Activated CD4-positive, alpha-beta T cell treated with anti-CD3 and anti-CD28 coated beads, Interleukin-2, amount 50 U/mL, for 1 hour (primary cell): ENCODE measurements at places on chromosomes 7 and 10.

DNA sequence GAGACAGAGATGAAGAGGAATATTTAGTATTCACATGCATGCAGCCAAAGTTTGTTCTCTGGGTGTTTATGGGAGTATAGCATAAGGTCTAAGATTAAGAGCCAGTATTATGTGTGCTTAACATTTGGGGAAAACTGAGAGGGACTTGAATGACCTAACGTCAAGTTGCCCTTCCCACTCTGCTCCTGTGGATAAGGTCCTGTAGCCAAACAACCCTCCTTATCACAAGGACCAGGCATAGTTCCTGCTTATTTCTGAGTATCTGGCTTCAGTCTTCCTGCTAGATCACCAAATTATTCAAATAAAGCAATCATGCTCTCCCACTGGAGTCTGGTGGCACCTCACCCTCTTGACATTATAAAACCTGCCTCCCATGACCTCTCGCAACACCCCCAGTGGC lies 137.9 kb upstream of the SEMA3E start:
- no peak for DNase-seq

- DNase-seq: no peak
These were observed 39.0 kb downstream of the RAB11FIP2 start for GRCh38 chr10:118007773-118008172.

DNA sequence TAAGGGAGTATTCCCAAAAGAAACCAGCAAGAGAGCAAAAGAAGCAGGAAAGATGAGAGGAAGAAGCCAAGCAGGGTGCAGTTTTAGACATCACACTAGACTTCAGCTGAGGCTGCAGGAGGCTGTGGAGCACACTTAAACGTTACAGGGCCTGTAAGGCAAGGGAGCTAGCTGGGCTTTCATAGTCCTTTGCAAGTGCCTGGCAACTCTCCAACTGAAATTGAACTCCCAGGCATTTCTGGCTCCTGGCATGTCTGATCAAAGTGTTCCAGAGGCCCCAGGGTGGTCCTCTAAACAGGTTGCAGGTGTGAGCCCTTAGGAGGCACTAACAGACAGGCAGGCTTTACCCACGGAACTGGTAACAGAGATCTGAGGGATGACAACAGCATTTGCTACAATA lies 750.2 kb downstream of the XPNPEP1 start:
- no peak for DNase-seq

GRCh38 chr10:74683621-74684364 lies 142.6 kb upstream of the KAT6B start:
- no peak for DNase-seq

GRCh38 chr7:14341200-14341775 lies 351.8 kb upstream of the ETV1 start:
- DNase-seq: no peak

- no peak for DNase-seq
These were observed 158.9 kb downstream of the MLLT10 start for GRCh38 chr10:21692916-21693315.

DNA sequence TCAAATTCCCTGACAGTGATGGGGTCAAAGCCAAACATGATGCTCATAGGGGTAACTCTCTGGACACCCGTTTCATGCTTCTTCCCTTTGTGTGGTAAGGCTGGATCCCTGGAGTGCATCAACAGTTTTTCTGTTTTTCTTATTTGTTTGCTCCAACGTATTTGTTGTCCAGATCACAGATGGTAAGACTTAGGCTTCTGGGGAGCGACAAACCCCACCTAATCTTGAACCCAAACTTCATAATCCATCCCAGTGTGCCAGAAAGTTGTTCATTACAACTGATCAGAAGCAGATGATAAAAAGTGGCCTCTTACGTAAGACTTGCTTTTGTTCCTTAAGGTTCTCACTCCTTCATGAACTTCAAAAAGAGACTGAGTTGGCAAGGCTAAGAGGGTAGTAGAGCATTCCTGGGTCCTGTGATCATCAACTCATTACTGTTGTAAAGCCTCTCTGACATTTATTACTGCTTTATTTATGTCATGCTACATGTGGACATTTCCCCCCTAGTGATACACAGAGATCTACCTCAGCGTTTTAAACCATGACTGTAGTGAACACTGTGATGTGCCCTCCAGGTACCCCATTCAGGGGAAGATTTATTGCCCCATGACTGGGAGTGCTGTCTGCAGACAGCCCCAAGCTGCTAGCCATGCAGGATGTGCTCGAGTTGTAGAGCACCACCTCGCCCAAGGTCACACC lies 125.6 kb downstream of the CCDC71L start:
- no peak for DNase-seq

DNA sequence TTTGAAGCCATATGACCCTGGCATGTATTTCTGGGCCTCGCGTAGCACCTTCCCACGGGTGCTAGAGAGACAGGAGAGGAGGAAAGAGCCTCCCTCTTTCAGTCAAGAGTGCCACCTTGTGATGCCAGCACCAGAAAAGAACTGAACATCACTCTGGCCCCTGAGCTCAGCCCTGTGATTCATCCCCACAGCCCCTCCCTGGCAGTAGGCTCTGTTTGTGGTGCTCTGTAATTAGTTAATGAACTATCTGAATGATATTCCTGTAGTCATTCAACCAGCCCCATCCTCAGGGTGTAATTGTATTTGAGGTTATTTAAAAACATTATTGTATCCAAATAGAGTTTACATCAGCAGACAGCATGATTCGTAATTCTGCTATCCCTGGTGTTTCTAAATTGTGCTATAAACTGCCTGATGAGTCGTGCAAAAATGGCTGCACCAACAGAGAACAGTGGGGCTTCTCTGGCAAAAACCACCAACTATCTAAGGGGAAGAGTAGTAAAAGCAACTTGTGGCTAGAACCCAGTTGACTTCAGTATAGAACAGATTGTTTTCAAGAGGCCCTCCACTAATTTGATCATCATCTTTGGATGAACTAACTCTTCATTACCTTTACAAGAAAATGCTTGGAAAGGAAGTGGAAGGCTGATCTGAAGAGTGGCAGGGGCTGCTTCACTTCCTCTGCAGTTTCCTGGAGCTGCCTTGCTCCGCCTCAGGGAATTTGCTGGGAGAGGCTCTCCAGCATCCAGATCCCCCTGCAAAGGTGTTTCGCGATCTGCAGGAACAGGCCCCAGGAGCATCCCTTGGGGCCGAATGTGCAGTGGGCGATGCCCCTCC lies 23.7 kb upstream of the TIAL1 start:
- no peak for DNase-seq

DNA sequence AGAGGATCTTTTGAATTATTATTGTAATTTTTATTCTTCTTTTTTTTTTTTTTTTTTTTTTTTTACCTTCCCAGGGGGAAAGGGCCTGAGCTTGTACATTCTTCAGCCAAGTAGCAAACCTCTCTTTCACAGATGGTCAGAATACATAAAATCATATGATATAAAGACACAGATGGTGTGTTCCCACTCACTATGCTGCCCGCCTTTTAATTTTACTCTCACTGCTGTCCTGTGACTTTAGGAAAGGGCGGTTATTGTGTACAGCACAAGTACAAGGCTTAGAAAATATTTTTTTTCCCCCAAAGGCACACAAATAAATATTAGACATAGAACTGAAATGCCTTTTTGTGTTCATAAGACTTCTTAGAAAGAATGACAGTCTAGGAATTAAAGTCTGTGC lies 213.6 kb downstream of the RPS24 start:
- DNase-seq: no peak

- no peak for DNase-seq
These were observed 44.3 kb downstream of the TRRAP start for GRCh38 chr7:98922392-98923187.

GRCh38 chr10:116752563-116752962 lies 10.2 kb upstream of the HSPA12A start:
- no peak for DNase-seq

- DNase-seq: no peak
These were observed 26.8 kb downstream of the FRMPD2 start for GRCh38 chr10:48247680-48248079.

DNA sequence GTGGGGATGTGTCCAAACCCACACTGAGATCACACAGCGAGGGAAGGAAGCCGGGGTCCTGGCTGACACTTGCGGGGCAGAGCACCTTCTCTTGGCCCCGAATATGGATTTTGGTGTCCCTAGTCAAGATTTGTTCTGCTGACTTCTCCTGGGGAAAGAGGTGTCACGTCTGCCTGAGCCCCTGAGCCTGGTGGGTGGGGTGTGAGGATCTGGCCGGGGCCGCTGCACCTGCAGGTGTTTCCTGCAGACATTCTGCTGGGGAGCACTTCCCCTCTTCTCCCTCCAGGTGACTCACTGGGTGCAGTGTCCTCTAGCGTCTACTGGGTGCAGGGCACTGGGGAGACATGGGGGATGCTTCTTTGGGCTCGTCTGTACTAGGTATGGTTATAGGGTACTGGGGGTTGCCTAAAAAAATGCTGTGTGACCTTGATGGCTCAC lies 99.2 kb downstream of the GRK5 start:
- DNase-seq: peak; percentile 72

DNA sequence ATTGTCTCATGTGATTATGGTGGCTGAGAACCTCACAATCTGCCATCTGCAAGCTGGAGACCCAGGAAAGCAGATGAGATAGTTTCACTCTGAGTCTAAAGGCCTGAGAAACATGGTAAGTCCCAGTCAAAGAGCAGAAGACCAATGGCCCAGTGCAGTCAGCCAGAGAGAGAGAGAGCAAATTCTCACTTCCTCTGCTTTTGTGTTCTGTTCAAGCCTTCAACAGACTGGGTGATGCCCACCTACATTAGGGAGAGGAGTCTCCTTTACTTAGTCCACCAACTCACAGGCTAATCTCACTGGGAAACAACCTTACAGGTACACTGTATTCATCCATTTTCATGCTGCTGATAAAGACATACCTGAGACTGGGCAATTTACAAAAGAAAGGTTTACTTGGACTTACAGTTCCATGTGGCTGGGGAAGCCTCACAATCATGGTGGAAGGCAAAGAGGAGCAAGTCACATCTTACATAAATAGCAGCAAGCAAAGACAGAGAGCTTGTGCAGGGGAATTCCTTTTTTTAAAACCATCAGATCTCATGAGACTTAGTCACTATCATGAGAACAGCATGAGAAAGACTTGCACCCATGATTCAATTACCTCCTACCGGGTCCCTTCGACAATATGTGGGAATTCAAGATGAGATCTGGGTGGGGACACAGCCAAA lies 4.7 kb upstream of the FRMPD2 start:
- DNase-seq: no peak

GRCh38 chr10:44306762-44307161 lies 78.1 kb downstream of the CXCL12 start:
- DNase-seq: no peak

DNA sequence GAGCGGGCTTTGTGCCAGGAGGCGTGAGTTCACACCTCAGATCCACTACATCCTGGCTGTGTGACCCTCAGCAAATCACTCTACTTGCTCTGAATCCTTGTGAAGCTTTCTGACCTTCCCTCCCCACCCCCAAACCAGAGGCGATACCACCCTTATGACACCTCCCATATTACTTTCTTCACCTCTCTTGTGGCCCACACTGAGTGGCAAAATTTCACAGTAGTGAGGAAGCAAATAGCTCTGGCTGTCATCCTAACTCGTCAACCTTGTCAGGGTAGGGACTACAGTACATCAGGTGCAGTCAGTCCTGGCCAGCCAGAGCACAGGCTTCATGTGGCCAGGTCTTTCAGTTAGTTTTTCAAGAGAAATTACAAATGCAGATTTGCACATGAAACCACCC lies 19.1 kb downstream of the COL13A1 start:
- no peak for DNase-seq

GRCh38 chr7:105779856-105780780 lies 96.3 kb downstream of the ATXN7L1 start:
- DNase-seq: no peak

DNA sequence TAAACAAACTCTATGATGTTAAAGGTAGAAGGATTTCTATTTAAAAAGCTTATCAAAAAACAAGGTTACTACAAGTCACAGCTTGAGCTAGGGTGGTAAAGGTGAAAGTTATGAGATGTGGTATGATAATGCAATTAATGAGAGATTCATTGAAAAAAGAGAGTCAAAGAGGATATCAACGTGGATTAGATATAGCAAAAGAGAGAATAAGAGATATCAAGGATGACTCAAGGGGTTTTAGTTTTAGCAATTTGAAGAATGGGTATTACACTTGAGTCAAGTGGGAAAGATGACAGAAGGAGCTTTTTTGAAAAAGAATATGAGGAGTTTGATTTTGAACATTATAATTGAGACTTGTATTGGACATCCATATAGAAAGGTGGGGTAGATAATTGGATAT lies 59.8 kb downstream of the NUTM2E start:
- no peak for DNase-seq

DNA sequence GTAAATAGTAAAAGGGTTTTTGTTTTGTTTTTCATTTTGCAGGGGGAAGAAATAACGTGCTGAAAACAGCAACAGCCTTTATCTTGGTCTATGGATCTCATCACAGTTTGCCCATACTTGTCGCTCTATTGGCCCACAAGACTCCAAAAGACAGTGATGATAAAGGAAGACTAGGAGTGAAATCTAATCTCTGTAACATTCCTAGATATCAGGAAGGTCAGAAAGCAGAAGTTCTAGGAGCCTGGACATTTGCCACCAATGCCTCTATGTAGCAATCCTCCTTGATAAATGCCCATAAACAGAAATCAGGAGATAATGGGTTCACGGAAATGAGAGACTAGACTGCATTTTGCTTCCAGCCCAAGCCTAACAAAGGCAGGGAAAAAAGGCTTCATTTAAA lies 8.9 kb downstream of the CUBN start:
- no peak for DNase-seq

DNA sequence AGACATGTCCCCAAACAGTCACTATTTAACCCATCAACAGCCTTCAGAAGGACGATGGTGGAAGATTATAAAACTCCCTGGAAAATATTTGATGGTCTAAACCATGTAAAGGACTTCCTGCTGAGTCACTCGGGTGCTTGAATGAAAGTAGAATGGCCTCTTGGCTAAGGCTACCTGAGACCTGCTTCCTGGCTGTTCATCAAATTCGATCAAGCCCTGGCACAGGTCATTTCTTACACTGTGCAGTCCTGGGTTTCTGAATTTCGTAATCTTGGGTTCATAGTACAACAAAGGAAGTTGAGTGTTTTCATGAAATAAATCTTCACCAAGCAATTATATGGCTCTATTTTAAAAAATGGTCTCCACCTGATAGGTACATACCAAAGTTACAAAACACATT lies 260.3 kb upstream of the RNF32 start:
- DNase-seq: no peak

GRCh38 chr10:103235775-103236174 lies 9.9 kb upstream of the RPEL1 start:
- DNase-seq: no peak
